Left hindlimb (tissue), 1 donor: ENCODE measurements at places on chromosomes 11 and 22.

DNA sequence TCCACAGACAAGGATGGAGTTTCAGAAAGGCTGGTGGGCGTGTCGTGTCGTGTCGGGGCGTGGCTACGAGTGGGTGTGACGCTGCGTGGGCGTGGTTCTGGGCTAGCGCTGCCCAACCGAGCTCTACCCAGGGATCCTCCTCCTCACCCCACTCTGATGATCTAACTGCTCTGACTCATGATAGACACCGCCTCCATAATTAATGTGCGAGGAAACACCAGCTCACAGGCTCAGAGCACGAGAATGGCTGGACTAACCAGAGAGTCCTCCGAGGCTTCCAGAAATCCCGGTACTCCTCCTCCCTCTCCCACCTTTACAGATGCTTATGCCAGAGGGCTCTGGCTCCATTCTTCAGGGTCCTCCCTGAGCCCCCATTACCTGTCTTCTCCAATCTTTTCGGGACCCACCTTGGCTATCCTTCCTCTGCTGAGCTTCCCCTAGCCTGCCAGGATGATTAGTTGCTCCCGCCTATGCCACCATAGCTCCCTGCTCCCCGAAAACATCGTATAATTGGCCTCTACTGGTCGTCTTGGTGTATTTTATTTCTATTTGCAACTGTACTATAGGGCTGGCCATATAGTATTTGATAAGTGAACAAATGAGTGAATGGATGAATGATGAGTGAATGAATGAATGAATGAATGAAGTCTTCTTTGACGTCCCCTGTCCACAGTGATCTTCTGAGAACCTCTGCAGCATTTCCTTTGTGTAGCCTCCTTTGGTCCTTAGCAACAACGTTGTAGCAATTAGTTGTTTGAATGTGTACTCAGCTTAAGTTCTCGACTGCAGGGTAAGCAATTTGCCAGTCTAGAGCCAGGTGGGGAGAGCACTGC is 21.7 kb downstream of the TMPRSS13 start:
- DNase-seq, result peak; percentile 89

DNA sequence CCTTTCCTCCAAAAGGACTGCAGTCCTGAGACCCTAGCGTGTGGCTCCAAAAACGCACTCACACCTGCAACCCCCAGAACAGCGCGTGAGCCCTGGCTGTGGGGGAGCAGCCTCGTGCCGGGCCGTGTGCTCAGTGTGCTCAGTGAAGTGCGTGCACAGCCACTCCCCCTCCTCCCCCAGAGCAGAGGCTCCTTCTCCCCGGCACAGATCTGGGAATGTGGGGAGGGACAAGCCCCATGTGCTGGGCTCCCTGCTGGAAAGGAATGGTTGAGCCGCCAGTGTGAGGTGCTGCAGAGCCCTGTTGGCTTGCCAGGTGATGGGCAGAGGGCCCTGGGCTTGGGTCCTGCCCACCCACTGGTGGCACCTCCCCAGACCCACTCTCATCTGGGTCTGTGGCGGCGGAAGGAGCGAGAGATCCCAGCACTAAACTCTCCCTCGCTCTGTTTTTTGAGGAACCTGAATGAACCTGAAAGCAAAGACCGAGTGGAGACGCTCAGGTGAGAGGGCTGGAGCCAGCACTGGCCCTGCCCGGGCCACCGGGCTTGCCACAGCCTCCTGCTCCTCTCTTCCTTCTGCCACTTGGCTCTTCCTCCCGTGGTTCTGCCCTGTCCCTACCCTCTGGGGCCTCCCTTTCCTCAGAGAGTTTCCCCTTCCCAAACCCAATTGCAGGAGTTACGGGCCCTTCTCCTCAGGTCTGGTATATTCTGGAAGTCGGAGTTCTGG is 9.0 kb downstream of the RCOR2 start:
- no peak for DNase-seq

- DNase-seq, result no peak
Observed at GRCh38 chr11:111179184-111179910, 66.2 kb upstream of the POU2AF2 start.

GRCh38 chr11:71246559-71246958 is 5.8 kb downstream of the SHANK2 start:
- no peak for DNase-seq

DNA sequence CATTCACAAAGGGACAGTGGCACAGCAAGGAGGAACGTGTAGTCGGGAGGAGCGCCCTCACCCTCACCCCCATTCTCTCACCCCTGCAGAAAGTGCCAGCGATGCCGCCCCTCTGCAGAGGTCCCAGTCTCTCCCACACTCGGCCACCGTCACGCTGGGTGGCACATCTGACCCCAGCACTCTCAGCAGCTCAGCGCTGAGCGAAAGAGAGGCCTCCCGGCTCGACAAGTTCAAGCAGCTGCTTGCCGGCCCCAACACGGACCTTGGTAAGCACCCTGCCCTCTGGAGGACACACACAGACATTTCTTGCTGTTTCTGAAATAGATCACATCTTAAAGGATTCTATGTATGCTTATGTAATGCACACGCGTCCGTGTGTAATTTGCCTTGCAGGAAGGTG is 34.9 kb downstream of the TBC1D22A start:
- no peak for DNase-seq

GRCh38 chr11:94751218-94751609 is 16.9 kb upstream of the AMOTL1 start:
- DNase-seq, result no peak

DNA sequence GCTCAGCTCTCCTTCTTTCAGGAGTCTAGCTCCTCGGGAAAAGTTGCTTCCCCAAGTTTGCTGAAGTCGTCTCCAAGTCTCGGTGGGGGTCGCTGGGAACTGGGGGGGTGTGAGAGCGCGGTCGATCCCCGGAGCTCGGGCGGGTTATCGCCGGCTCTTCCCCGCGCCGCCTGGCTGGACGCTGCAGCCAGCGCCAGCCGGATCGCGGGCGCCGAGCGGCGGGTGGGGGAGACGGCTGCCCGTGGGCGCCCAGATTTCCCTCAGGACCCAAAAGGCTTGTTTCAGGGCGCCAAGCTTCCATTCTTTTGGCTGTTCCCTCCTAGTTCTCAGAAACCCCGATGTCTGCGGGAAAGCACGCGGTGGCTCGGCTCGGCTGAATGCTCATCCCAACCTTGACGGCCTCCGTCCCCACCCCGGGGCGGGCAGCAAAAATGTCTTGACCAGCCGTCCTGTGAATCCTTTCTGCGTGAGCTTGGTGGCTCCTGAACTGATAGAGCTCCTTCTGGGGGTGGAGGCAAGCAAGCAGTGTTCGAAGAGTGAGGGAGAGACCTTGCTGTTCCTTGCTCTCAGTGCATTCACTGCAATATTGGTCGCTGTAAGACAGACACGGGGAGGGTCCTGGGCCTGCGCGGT is 1.7 kb downstream of the ZBTB16 start:
- DNase-seq, result peak; percentile 68

DNA sequence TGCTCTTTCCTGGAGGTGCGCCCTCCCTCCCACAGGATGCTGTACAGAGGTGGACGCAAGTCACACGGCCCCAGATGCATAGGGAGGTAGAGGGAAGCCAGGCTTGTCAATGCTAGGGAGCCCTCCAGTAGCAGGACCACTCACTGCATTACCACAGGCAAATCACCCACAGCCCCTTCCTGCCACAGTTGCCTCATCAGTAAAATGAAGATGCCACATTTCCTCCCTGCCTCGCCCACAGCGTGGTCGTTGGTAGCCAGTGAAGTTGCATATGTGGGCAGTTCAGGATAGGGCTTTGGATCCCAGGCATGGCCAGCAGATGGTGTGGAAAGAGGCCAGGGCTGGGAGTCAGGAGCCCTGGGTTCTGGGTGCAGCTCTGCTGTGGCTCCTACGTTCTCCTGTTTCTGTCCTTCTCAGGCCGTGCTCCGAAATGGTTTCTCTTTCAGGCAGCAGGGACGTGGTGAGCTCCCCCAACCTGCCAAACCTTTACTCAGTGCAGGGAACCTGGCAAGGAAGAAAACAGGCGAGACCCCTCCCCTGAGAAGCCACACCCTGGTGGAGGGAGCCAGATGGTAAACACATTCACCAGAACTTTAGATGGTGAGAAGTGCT is 22.6 kb downstream of the DAGLA start:
- no peak for DNase-seq

GRCh38 chr11:86176165-86176884 is 68.2 kb upstream of the EED start:
- no peak for DNase-seq

GRCh38 chr22:35642305-35642741 is 5.9 kb upstream of the APOL6 start:
- no peak for DNase-seq

GRCh38 chr11:119626871-119627270 is 102.1 kb downstream of the NECTIN1 start:
- peak; percentile 70 for DNase-seq

DNA sequence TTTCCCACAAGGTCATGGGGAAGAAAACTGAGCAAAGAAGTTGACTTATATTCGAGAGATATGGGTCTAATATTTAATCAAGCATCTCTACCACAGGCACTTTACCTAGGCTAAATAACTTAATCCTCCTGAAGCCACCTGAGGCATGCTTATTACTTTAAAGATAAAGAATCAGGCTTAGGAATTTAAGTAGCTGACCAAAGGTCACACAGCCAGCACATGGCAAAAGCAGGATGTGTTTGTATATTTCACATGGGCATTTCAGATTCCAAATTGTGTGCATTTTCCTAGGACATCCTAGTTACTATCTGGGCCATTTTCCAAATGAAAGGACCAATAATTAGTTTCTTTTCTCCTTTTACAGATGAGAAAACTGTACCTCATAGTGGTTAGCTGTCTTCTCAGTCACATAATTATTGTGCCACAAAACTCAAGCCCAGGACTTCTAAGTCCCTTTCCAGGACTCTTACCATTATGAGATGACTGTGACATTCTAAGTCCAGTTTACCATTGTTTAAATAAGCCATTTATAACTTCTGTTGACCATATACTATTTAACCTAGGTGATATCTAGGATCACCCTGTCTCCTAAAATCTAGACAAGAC is 112.1 kb upstream of the ZC3H12C start:
- no peak for DNase-seq

DNA sequence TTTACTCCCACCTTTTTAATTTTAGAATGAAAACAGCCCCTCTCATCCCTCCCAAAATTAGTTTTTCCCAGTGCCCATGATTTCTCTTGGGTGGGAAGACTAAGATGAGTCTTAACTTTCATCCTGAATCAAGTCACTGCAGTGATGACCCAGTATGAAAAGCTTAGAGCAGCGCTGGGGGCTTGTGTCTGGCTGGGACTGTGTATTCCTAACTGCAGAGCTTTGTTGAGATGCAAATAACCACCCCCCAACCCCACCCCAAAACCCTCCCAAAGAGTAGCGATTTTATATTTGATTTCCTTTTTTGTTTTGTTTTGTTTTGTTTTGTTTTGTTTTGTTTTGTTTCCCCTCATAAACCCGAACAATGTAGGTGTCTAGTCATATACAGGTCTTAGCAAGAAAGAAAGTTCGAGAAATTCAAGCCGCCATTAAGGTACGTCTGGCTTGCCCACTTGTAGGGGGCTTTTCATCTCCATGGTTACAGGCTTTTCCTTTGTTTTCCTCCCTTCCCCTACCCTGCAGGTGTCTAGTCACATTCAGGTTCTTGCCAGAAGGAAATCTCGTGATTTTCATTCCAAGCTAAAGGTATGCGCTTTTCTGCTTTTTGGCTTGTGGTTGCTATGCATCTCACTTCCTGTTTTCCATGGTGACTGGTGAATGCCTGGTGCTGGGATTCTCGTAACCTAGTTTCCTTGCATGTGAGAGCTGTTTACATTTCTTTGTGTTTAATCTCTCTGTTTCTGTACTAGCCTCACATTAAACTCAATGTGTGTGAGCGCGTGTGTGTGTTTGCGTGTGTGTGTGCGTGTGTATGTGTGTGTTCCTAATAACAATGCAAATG is 144.6 kb upstream of the RASSF10 start:
- DNase-seq, result peak; percentile 63

DNA sequence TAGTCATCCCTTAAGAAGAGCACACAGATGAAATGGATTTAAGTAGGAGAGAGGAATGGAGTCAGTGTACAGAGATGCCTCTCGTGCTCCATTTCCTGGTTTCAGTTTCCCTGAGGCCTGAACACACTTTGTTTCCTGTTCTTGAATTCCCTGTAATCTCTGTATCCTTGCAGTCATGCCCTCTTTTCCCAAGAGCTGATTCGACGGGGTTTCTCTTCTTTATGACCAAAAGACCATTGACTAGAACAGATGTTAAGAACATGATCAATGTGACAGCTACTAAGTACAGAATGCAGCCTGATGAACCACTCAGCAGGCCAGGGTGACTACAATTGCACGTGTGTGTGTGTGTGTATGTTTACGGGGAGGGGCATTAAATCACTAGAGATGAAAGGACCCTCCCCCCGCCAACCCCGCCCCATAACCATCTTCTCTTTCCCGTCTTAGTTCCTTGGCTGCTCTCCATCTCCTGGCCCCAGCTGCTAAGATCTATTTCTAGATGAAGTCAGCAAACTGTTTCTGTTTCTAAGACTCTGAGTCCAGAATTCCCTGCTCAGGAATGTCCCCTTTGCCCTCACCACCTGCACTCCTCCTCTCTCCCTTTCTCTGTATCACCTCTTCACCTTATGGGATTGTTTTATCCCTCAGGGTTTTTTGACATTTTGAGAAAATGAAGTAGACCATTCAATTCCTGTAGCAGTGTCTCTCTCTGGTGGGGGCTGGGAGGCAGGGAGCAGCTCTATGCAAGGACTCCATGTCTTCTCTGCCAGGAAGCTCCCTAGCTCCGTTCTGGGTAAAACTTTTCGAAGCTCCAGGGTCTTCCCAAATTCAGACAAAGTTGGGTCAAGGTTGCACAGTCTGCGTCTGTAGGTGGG is 26.0 kb downstream of the SLC22A6 start:
- peak; percentile 84 for DNase-seq

DNA sequence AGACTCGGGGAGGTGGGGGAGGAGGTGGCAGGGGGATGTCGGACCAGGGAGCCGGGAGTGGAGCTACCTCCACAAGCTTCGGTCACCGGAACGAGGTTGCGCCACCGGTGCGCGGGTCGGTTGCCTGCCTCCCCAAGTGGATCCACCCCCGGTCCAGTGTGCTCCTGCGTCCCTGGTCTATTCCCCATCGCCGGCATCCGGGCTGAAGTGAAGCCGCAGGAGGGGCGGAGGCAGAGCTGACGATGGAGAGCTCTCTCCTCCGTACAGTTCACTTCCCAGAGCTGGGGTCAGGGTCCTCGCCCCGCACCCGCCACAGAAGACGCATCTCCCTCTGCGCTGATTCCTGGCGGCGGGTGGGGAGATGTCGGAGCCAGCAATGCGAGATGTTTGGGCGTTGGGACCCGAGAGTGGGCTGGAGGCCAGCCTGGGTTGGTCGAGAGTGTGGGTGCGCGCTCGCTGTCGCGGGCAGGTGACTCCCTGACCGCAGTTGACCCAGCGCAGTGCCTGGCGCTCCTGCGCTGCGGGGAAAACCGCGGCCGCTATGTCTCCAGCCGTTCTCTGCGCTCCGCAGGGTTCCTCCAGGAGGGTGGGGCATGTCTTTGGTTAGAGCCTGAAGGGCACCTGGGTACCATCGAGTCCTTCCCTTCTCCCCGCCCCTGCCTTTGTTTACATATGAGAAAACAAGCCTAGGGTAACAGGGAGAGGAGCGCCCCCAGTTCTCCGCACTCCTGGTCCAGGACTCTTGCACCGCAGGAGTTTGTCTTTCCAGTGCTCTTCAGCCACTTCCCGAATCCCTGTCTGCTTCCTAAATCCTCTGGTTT is 1.7 kb downstream of the C11orf96 start:
- no peak for DNase-seq
